ENCODE measurements at places on chromosomes 6 and 20.

GRCh38 chr20:17452441-17452840, 78.7 kb downstream of the BFSP1 start:
- DNase-seq, result no peak

GRCh38 chr6:135162678-135163439, 18.2 kb upstream of the MYB start:
- peak; percentile 67 for DNase-seq

DNA sequence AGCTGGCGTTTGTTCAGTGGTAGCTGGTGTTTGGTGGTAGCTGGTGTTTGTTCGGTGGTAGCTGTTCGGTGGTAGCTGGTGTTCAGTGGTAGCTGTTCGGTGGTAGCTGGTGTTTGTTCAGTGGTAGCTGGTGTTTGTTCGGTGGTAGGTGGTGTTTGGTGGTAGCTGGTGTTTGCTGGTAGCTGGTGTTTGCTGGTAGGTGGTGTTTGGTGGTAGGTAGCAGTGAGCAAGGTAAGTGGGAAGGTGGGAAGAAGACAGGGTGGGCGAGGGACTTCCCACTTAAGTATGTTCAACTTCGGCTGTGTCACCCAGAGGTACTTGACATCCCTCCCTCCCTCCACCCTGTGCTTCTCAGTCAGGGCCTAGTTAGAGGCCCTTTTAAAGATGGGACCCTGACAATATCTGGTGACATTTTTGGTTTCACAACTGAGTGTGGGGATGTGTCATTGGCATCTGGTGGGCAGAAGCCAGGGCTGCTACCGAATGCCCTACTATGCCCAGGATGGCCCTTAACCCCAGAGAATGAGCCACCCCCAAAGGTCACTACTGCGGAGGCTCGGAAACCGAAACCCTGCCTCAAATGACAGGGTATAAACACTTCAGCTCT, 47.3 kb downstream of the BMP7 start:
- DNase-seq, result no peak

DNA sequence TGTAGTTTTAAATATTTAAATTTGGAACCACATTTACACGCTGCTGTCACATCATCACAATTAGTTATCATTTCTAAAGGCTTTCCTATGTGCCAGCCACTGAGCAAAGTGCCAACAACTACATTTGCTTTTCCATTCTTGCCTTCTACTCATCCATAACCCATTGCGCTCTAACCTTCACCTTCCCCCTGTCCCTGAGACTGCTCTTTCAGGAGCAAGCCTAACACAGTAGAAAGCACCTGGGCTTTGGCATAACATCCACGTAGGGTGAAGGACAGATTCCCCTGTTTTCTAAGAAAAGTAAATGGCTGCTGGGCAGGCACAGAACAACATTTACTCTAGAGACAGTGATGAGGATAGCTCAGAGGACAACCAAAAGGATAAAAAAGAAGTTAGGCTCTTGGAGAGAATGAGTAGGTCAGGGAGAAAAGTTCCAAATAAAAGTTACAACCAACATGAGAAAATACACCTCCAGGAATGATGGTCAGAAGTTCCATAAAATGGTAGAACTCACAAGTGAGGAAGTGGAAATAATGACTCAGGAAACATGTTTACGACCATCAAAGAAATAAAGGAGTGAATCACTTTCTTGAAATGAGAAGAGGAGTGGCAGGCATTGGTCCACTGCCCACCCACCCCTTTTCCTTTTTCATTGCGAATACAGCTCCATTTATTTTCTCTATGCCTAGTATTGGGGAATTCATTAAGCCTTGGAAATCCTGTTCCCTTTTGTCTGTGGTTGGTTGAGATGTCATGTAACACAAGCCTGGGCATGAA, 77.2 kb downstream of the PFDN4 start:
- DNase-seq, result no peak

GRCh38 chr6:131488780-131489179, 84.2 kb upstream of the ARG1 start:
- no peak for DNase-seq

- DNase-seq, result no peak
Observed at GRCh38 chr6:24918641-24919055, 17.1 kb downstream of the RIPOR2 start.

- DNase-seq, result no peak
Observed at GRCh38 chr6:159080217-159080976, 35.6 kb upstream of the TAGAP start.

- peak; percentile 78 for DNase-seq
Observed at GRCh38 chr6:108565091-108565766, 4.5 kb downstream of the FOXO3 start.

DNA sequence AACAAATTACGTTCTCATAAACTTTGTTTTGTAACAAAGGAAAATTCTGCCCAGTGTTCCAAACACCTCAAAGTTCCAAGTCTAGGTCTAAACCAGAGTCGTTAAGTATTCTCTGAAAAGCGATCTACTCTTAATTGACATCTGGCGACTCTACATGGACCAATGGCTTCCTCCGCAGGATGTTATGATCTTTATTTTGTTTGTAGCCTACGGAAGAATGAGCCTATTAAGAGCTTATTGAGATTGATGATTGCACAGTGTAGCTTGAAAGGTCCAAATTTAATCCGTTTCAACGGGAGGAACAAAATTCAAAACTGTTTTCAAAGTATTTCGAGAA, 61.1 kb downstream of the FAM217A start:
- peak; percentile 66 for DNase-seq

GRCh38 chr6:78578430-78578829, 288.9 kb upstream of the IRAK1BP1 start:
- no peak for DNase-seq

All from NB4 (cell line).